Activated naive CD4-positive, alpha-beta T cell treated with anti-CD3 and anti-CD28 coated beads, Interleukin-2, amount 50 U/mL, for 16 hours (primary cell): ENCODE measurements at places on chromosomes 2 and 18.

- DNase-seq, result no peak
Measured at GRCh38 chr2:131043199-131044074, 49.8 kb downstream of the FAM168B start.

GRCh38 chr2:220293966-220294365 lies 666.5 kb downstream of the SLC4A3 start:
- no peak for DNase-seq

DNA sequence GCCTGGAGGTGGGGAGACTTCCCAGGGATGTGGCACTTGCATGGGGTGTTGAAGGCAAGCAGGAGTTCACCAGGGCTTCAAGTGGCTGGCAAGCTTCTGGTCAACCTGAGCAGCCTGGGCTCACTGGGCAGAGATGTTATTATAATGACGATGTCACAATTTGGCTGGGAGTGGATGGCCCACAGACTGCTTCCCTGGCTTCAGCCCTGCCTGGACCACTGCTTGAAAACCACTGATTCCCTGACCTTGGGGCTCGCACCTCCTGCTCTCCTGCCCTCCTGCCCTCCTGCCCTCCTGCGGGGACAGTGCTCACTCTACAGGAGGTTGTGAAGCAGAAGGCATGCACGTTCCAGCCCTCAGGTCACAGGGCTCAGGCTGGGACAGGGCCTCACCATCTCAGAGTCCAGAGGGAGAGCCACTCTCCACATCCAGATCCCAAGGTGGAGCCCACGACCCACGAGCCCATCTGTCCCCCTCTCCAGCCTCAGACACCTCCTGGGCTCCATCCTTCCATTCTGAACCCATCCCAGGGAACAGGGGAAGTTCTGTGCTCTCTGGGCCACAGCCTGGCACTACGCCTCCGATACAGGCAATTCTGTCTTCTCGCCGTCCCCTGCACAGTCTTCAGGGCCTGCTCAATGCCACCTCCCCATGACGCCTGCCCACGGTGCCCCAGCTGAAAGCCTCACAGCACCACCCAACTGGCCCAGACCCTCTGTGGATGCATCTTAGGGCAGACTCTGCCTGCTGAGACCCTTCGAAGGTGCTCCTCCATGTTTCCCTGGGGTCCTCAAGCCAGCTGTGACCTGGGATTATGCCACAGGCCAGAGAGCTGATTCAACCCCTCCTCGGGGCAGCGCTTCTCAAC lies 241.6 kb upstream of the RAB6C start:
- no peak for DNase-seq

- no peak for DNase-seq
Measured at GRCh38 chr2:27863146-27863545, 27.0 kb downstream of the RBKS start.

GRCh38 chr2:55865096-55865835 lies 58.3 kb downstream of the EFEMP1 start:
- no peak for DNase-seq

- no peak for DNase-seq
Measured at GRCh38 chr18:51248685-51249084, 51.2 kb upstream of the MEX3C start.

DNA sequence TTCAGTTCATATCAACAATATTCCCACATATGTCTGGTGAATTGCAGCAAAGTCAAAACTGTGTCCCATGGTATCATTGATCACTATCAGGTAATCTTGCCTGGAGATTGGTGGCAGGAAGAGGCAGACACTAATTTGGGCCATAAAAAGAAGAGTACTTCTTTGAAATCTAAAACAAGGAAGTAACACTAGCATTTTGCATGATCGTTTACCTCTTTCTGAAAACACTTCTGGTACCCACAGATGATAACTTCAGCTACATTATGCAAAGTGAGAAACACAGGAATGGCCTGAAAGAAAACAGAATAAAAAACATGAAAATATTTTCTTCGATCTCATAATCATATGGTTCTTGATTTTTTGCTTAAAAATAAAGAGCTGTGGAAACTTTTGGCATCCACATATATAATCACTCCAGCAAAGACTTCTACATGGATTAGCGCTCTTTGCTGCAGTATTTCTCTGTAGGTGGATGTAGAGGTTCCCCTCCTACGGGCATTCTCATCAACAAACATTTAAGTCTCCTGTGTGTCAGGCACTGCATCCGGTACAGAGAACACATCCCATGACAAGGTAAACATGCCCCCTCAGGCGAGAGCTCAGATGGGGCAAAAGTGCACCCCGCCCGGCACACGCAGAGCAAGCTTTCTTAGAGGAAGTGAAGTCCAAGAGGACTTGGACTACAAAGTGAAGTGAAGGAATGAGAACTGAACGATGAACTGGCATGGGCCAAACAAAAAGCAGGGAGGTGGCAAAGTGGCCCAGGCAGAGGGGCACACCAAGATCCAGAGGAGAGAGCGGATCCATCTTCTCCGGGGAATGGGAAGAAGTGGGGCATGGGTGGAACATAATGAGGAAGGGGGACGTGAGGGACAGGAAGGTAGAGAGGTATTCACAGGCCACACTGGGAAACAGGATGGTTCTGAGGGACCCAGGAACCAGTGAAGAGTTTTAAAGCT lies 68.0 kb upstream of the RIOK3 start:
- no peak for DNase-seq

GRCh38 chr2:113976277-113976928 lies 86.5 kb downstream of the ACTR3 start:
- DNase-seq, result no peak

GRCh38 chr2:100981011-100981410 lies 21.1 kb upstream of the RPL31 start:
- DNase-seq, result no peak

GRCh38 chr2:42359965-42360483 lies 993 bp downstream of the COX7A2L start:
- no peak for DNase-seq

DNA sequence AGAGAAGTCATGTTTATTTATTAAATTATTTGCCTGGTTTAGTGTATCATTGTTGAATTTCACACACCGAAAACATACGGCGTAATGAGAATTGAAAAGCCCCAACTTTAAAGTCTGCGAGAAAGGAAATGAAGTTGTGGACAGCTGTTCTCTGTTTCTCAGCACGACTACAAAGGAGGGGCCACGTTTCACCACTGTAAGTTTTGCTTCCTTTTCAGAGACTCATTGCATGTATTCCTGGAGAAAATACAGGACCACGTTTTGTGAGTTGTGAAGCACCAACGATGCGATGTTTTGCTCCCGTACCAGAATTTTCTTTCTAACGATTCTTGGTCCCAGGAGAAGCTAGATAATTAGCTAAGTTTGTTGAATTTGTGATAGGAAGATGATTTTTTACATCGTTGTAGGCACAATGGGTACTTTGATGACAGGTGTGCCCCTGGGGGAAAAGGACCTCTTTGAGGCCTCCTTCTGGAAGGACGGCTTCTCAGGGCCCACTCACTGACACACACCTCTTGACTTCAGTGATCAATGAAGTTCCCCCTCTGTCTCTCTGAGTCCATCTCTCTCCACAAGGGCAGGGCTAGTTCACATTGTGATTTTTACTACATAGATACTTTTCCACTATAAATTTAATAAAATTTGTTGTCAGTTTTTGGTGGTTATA lies 23.7 kb upstream of the ACKR3 start:
- DNase-seq, result no peak

DNA sequence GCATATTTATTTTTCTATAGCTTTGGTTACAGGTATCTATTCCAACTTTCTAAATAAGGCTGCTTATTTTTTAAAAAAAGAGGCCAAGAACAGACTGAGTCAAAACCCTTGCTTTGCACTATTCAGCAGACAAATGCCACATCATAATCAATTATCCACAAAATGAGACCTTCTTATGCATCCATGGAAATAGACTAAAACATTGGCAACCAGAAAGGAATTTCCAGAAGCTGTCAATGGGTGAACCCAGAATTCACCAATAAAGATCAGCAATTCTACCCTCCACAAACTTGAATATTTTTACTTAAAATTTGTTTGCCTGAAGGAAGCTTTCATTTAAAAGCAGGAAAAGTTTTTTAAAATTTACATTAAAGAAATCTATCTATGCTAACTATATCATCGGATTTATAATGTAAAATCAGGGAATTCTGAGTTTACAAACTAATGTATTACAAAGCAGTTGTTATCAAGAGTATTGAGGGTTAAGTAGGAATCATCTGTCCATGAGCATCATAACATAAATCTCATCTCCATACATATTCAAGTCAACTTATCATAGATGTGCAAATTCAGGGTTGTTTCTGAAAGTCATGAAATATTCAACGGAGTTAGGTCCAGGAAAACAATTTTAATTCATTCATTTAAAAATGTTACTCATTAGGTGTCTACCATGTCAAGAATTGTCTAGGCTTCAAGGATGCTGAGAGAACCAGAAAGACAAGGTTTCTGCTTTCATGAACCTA lies 548.0 kb downstream of the SATB2 start:
- no peak for DNase-seq

- DNase-seq, result peak; percentile 30
Measured at GRCh38 chr2:161090411-161090810, 69.8 kb upstream of the TANK start.

DNA sequence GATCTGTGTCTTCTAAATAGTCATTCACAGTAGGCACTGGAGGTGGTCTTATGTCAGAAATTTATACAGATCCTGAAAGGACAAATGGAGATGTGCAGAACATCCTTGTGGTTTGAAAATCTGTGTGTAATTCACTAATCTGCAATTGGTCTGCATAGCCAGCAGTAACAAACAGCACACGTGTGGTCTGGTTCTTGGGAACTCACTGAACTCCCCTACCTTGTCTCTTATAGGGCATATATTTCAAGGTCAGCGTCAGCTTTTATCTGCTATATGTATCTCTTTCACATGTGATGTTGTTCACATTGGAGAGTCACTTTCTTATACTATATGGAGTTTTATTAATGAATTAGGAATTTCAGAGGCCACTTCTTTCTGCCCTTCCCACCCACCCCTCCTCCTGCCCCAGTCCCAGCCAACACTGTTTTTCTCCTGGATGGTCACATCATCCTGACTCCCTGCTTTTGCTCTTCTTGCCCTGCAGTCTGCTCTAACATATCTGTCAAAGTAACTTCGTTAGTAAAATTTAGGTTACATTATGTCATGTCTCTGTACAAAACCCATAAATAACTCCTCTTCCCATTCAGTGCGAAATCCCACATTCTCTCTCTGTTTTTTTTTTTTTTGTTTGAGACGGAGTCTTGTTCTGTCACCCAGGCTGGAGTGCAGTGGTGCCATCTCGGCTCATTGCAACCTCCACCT lies 35.4 kb upstream of the CABYR start:
- DNase-seq, result no peak

GRCh38 chr2:55861733-55862132 lies 61.8 kb downstream of the EFEMP1 start:
- DNase-seq, result no peak

DNA sequence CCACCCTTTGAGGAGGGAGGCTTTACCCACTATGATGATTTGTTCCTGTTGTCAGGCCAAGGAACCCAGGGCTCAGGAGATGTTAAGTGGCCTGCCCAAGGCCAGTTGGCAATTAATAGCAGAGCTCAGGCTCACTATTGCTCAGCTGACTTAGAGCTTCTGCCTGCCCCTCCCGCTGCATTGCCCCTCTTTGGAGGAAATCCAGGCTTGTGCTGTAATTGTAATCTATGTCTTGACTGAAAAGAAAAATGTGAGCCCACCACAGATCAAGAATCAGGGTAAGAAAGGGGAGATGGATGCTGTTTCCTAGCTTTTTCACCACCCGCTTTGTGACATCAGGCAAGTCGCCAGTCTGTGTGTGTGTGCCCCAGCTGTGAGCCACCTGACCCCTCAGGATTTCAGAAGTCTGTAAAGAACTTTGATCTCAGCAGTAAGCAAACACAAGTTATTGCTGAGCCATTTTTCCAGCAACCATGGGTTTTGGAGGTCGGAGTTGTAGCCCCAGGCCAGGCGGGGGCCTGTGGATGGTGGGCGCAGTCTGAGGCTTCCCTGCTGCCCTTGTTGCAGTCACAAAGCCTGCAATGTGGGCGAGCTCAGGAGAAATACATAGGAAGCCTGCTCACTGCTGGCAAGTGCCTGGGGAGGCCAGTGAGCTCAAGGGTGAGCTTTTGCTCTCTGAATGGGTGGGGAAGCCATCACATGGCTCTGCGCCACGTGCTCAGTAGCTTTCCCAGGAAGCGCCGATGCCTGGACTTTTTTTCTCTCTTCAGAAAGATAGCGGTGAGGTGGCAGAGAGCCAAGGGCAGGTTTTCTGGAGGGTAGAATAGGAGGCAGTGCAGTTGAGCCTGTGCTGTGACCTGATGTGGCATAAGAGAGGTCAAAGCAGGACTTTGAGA lies 6.1 kb downstream of the CABLES1 start:
- no peak for DNase-seq

DNA sequence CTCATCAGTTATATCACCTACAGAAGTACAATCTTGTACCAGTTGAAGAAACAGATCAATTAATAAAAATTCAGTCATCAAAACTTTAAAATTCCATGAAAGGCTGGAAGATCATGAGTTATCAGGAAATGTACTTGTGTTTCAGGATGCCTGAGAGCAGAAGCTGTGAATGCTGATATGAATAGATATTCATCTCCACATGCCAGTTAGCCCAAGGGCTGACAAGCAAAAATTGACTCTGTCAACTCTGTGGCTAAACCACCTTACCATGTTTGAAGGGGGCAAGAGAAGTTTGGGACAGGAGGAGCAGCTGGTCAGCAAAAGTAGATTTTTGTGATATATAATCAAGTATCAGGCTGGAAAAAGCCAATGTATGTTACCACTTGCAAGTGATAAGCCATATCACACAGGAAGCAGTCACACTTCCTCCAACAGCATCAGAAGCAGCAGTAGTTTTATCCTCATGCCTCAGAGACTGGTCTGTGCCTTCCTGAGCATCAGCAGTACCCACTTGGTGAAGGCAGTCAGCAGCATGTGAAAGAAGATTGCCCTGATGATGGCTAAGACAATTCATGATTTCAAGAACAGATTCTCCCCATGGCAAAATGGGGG lies 328.2 kb upstream of the CNTNAP5 start:
- no peak for DNase-seq
